A172 (cell line): ENCODE measurements at places on chromosomes 6 and 20.

- DNase-seq: peak; percentile 72
These were observed 51.8 kb downstream of the ABRACL start for GRCh38 chr6:139080255-139080920.

- DNase-seq: no peak
These were observed 90.9 kb upstream of the FOXC1 start for GRCh38 chr6:1518855-1519254.

DNA sequence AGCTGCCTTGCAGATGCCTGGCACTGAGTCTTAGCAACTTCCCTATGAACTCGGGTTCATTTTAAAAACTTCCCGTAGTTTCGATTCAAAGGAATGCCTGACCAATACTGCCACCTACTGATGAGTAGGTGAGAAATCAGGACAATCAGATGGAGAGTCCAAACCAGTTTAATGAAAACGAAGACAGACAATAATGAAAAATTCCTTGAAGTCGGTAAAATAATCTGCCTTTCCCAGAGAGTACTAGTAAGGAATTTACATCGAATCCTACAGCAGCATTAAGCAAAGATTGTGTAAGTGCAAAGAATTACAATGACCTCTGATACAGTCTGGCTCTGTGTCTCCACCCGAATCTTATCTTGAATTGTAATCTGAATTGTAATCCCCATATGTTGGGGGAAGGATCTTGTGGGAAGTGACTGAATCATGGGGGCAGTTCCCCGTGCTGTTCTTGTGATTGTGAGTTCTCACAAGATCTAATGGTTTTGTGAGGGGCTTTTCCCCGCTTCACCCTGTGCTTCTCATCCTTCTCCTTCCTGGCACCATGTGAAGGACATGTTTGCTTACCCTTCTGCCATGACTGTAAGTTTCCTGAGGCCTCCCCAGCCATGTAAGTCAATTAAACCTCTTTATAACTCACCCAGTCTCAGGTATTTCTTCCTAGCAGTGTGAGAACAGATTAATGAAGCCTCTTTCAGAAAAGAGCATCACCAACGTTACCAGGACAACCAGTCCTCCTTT lies 134.4 kb downstream of the ARHGAP18 start:
- peak; percentile 52 for DNase-seq

- no peak for DNase-seq
These were observed 480.2 kb upstream of the CHD6 start for GRCh38 chr20:42098418-42098817.

GRCh38 chr6:128327890-128328289 lies 192.5 kb downstream of the PTPRK start:
- DNase-seq: no peak

- no peak for DNase-seq
These were observed 29.2 kb downstream of the ISM1 start for GRCh38 chr20:13250251-13250650.

DNA sequence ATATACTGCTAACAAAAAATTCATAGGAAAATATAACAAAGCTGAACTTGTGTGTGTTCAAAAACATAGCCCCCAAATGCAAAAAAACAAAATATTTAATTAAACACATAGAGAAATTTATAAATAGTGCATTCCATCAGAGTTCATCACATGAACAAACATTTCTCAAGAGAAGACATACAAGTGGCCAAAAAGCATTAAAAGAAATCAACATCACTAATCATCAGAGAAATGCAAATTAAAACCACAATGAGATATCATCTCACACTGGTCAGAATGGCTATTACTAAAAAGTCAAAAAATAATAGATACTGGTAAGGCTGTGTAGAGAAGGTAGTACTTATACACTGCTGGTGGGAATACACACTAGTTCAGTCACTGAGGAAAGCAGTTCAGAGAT lies 39.6 kb upstream of the ADGRG6 start:
- DNase-seq: no peak

- DNase-seq: no peak
These were observed 259.4 kb downstream of the TMEM242 start for GRCh38 chr6:157063923-157064322.

DNA sequence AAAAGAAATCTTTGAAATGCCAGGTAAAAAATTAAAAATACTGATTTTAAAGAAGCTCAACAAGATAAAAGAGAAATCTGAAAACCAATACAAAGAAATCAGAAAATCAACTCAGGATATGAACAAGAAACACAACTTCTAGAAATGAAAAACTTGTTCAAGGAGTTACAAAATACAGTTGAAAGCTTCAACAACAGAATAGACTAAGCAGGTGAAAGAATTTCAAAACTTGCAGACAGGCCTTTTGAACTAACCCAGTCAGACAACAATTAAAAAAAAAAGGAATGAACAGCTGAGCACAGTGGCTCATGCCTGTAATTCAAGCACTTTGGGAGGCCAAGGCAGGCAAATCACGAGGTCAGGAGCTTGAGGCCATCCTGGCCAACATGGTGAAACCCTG lies 57.8 kb downstream of the PDSS2 start:
- DNase-seq: no peak

GRCh38 chr6:106747139-106747538 lies 117.8 kb downstream of the QRSL1 start:
- DNase-seq: no peak

DNA sequence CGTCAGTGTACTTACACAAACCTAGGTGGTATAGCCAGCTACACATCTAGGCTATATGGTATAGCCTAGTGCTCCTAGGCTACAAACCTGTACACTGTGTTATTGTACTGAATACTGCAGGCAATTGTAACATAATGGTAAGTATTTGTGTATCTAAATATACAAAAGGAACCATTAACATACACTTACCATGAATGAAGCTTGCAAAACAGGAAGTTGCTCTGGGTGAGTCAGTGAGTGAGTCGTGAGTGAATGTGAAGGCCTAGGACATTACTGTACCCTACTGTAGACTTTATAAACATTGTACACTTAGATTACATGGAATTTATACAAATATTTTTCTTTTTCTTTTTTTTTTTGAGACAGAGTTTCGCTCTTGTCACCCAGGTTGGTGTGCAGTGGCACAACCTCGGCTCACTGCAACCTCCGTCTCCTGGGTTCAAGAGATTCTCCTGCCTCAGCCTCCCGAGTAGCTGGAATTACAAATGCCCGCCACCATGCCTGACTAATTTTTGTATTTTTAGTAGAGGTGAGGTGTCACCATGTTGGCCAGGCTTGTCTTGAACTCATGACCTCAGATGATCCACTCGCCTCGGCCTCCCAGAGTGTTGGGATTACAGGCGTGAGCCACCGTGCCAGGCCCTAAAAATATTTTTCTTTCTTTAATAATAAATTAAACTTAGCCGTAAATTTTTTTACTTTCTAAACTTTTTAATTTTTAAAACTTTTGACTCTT lies 15.4 kb upstream of the KIAA1755 start:
- peak; percentile 84 for DNase-seq

DNA sequence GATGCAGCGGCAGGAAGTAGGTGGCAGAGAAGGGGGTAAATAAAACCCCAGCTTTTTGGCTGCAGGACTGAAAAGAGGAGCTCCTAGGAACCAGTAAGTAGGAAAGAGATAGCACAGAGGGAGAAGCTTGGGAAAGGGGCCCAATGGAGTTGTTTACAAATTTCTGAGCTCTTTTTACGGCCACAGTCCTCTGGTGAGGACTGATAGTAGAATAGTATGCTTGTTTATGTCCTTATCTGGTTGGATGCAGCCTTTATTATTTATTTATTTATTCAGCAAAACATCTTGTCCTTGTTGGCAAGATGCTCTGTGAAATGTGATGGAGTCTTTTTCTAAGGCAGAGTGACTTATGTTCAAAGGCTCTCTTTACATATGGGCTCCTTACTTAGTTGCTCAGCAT lies 119.7 kb upstream of the AHI1 start:
- DNase-seq: no peak

DNA sequence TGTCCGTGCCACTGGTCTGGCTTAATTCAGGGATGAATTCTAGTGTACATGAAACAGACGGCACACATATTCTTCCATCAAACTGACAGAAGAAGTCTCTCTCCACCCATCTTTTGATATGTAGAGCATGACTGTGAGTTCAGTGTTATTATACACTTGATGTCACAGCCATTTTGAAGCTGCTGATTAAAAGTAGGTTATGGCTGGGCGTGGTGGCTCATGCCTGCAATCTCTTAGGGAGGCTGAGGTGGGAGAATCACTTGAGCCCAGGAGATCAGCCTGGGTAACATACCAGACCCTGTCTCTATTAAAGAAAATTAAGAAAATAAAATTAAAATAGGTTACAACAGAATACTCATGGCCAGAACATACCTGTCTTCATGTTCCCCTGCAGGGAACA lies 20.7 kb downstream of the C6orf15 start:
- no peak for DNase-seq

DNA sequence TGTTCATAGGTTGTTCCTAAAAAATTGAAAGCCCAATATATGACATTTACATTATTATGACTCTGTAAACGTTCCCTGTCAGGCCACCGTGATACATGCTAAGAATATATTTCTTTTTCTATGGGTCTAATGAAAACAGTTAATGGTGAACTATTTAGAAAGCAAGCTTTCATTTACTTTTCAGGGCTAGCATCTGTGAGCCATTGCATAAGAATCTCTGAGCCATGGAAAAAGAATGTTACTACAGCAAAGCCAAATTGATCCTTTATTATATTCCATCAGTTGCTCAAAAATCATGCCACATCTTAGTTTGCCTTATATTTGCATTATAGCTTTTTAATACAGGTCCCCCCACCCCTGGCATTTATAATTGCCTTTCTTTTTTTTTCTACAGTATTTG lies 275.5 kb downstream of the ZFAND3 start:
- DNase-seq: no peak

GRCh38 chr6:147390909-147391536 lies 117.5 kb upstream of the SAMD5 start:
- DNase-seq: no peak

GRCh38 chr6:19873031-19873430 lies 35.9 kb downstream of the ID4 start:
- no peak for DNase-seq

DNA sequence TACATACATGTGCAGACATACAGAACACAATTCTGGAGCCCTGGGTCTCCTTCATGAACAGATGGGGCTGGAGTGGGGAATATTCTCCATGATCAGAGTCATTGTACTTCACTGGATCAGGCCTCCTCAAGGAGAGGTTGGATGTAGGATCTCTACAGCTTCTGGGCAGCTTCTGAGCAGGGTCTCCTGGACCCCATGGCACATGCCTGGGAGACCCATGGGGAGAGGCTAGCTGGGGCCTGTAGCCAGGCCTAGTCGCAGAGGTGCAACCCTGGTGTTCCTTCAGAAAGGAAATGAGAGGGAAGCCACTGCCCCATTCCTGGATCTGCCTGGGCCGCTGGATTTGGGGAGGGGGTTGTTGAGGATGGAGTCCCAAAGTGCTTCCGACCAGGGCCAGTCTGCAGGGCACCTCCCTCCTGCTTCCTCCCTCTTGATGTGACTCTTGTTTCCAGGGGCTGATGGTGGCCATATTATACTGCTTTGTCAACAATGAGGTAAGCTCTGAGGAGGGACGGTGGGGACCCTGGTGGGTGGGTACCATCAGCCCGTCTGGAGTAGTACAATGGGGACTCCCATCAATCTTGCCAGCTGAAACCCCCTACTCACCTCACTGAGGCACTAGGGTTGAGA lies 31.8 kb downstream of the GLP1R start:
- no peak for DNase-seq

DNA sequence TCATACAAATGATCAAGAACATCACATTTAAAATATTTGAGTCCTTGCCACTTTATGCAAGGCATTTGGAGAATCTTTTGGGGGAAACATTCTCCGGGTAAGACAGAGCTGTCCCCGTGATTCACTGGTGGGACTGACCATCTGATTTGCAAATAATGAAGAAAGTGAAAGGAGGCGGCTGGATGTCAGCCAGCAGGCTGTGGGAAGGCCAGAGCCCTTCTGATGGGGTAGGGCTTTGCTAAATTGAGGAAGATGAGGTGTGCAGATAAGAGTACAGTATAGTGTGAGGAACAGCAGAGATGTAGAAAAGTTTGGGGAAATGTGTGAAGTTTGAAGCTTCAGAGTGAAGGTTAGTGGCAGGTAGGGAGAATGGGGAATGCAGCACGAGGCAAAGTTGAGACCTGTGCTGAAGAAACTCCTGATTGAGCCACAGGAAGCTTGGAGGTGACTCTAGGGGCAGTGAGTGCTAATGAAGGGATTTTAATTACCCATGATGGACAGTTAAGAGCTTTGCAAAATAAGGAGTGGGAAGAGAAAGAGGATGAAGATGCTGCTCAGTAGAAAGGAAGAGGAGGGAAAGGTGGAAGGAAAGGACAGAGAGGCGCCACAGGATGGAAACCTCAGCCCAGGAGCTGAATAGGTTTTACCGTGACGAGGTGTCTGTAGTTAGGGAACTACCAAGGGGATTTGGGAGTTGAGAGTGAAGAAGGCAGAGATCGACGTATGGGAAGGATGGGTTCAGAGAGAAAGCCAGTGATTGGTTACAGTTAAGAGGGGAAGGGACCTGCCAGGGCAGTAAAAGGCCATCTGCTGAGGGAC lies 68.7 kb downstream of the SNX9 start:
- DNase-seq: no peak

GRCh38 chr6:104407957-104408356 lies 451.8 kb downstream of the HACE1 start:
- DNase-seq: no peak

GRCh38 chr6:155483858-155484257 lies 28.2 kb upstream of the NOX3 start:
- DNase-seq: no peak

DNA sequence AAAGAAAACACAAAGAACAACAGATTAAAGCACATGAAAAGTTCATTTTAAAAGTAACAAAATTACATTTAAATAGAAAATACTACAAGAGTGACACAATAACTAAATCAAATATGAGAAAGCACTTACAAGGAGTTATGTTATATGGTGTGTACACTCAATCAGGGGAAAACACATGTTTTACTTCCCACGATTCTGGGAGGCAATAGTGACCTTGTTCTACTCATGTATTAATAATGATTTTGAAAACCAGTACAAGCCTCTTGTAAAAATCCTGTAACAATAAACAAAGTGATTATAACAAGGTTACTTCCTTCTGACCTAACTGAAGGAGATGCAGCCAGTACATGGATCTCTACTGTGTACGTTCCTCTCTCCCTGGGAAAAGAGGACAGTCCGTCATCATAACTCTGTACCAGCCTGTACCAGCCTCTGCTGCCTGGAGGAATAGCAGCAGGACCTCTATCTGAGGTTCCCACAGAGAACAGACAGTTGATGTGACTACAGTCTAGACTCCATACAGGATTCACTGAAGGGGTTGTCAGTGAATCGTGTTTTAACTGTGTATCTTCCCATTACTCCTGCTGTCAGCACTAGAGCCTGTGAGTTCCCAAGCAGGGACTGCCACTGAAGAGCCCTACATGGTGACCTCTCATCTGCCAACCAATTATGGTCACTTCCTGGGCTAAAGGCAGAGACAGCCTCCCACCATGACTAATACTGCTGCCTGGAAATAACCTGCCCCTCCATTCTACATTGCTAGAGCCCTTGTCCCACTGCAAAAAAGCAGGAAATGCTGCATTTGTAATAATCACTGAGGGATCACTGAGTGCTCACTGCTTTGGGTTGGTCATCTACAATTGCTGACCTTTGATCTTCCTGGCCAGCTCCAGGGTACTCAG lies 149.7 kb downstream of the KIF16B start:
- peak; percentile 12 for DNase-seq

GRCh38 chr6:119284861-119285521 lies 64.6 kb downstream of the MAN1A1 start:
- DNase-seq: no peak
